ENCODE measurements at places on chromosomes 11 and 22.

- no peak for DNase-seq
These were observed 458.3 kb downstream of the TBC1D22A start for GRCh38 chr22:47220752-47221151.

- no peak for DNase-seq
These were observed 22.7 kb upstream of the OR4B1 start for GRCh38 chr11:48193876-48194275.

GRCh38 chr11:73296501-73297230, 11.4 kb upstream of the ARHGEF17 start:
- DNase-seq, result no peak

GRCh38 chr22:27885977-27886842, 32.8 kb downstream of the PITPNB start:
- DNase-seq, result peak; percentile 22

DNA sequence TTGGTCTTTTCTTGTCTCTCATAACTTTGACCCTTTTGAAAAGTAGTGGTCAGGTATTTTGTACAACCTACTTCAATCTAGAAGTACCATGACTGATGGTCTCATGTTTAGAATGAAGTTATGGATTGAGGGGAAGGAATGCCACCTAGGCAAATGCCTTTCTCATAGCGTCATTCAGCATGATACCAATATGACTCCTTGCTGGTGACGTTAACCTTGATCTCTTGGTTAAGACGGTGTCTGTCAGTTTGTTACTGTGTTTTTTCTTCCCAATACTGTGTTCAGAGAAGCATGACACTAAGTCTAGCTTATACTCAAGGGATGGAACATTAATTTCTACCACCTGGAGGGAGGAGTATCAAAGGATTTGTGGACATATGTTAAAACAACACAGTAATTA, 130.9 kb downstream of the KIF18A start:
- no peak for DNase-seq

DNA sequence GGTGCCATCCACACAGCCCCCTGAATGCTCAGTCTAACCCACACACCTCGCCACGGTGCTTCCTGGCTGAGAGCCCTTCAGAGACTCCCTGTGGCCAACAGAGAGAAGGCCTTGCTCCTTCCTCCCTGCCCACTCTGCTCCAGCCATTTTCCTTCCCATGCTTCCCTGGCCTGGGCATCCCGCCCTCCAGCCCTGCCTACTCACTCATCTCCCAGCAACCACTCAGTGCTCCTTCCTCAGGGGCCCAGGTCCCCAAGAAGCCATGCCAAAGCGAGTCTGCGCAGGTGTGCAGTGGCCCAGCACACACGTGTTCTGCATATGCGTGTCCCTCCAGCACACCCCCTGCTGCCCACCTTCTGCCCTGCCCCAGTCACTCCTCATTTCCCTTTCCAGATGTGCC, 56.4 kb downstream of the NECTIN1 start:
- no peak for DNase-seq

DNA sequence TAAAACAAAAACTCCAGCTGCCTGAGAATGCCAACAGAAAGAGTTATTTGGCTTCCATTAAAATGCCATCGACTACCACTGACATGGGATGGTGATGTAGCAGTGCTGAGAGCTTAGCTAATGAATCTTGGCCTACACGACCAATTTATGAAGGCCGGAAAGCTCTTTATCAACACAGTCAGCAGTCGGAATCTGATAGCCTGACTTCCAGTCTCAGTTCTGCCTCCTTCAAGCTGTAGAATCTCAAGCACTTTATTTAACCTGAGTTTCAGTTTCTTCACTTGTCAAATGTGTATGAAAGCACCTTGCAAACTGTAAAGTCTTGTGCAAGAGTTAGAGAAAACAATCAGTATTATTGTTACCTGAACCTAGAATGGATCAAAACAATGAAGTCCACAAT, 335.7 kb upstream of the NARS2 start:
- no peak for DNase-seq

DNA sequence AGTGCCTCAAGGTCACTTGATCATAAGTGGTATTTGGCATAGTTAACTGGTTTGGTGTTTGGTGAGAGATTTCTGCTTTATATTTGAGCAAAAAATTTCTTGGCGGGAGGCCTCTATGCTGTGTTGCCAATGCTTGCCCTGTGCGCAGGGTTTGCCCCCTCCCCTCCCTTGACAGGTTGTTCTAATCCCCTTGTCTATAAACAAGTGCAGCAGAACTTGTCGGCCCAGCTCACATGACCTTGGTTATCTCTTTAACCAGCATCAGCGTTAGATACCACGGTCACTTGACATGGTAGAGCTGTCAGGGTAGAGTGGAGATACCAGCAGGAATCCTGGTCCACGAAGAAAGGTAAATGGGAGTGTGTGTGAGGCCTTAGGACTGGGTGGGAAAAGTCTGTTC, 35.6 kb downstream of the MARK2 start:
- no peak for DNase-seq

DNA sequence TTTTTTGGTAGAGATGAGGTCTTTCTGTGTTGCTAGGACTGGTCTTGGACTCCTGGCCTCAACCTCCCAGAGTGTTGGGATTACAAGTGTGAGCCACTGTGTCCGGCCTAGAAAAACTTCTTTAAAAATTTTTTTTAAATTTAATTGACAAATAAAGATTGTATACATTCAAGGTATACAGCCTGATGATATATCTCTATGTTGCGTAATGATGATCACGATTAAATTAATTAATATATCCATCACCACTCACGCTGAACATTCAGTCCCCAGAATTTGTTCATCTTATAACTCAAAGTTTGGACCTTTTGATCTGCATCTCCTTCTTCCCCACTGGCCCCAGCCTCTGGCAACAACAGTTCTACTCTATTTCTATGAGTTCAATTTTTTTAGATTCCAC, 27.2 kb downstream of the VSTM5 start:
- DNase-seq, result no peak

GRCh38 chr11:96664110-96664509, 274.3 kb downstream of the JRKL start:
- DNase-seq, result no peak

- peak; percentile 95 for DNase-seq
These were observed 3.0 kb upstream of the MYBPC3 start for GRCh38 chr11:47355283-47356128.

DNA sequence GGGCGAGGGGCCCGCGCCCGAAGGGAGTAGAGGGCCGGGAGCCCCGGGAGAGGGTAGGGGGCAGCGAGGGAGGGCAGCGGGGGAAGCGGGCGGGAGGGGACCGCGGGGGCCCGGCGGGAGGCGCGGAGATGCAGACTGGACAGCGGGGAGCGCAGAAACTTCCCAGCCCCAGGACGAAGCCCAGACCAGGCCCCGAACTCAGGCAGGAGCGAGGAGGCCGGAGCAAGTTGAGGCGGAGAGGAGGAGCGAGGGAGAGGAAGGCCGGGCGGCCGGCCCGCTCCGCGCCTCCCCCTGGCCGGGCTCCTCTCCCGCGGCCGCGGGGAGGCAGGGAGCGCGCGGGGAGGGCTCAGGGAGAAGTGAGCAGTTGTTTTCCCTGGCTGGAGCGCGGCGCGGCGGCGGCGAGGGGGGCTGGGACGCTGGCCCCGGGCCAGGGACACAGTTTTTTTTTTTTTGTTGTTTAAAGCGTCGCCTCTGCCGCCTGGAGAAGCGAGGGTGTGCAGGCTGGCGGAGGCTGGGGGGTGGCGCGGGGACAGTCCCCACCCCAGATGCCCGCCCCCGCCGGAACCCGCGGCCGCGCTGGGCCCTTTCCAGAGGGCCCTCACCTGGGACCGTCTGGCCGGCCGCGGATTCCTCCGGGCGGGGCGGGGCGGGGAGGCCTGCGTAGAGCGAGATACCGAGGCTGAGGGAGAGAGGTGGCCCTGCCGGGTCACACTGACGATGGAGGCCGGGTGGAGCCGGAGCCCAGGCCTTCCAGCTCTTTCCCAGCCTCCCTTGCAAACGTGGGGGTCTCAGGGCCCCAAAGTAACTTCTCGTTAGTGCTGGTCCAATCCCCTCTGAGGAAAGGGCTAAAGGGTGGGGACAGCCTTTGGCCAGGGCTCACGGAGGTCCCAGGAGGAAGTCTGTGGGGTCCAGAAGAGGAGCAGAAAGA, at the start of gene LTBP3:
TSS of gene LTBP3 (minus strand) at position 358 of the 928 bp plus-strand sequence. CDS start 400 bp downstream, outside the sequence.
- peak; percentile 50 for DNase-seq

GRCh38 chr11:119788096-119788883, 59.3 kb upstream of the NECTIN1 start:
- no peak for DNase-seq

DNA sequence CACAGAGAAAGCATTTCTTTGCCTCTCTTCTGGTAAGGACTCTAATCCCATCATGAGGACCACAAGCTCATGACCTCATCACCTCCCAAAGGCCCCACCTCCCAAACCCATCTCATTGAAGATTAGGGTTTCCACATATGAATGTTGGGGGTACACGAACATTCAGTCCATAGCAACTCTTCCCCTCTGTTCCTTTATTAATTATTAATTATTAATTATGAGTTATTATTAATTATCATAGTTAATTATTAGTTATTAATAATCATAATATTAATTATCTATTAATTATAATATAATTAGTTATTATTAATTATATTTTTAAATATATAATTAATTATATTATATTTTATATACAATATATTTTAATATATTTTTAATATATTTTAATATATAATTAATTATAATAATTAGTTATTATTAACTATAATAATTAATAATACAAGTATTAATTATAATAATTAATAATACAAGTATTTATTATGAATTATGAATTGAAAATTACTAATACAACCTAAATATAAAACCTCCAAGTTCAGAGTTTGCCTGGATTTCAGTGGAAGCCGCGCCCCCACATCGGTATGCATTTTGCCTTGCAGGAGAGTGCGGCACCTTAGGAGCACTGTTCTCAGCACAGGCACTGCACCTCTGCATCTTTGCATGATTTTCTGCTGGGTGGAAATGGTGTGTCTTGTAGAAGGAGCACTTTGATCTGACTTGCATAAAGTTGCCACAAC, 128.0 kb upstream of the FGF3 start:
- peak; percentile 20 for DNase-seq

DNA sequence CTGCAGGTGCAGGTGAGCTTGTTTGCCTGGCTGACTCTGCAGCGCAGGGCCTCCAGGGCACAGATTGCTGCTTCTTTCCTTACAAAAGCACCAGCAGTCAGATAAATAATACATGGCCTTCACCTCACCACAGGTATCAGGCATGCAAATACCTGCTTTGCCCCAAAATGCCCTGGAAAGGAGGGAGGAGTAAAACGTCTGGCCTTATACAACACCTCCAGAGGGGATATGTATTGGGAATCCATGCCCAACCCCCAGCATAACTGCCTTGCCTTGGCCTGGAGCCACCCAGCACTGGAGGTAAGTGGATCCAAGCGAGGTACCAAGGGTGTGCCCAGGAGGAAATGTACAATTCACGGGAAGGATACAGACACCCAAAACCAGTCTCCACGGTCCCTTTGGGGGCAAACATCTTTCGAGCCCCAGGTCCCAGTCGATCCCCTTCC, 860 bp downstream of the TMEM184B start:
- DNase-seq, result peak; percentile 13

- DNase-seq, result no peak
These were observed 961 bp downstream of the SUSD2 start for GRCh38 chr22:24181996-24182899.

- no peak for DNase-seq
These were observed 149.1 kb downstream of the UVRAG start for GRCh38 chr11:75964071-75964470.

DNA sequence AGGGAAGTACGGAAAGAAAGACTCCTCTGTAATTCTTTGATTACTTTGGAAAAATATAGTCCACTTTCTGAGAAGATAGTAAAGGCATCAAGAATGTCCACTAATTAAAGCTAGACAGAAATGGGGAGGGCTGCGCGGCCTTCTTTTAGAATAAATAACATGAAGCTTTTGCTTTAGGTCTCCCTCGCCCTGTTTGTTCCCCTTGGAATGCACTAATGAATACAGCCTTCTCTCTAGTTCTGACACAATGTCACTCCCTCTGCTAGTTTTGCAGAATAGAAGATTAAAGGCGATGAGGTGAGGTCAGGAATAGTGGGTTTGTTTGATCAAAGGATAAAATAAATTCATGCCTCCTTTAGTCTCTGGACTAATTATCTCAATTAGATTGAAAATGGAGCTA, 543.9 kb downstream of the OPCML start:
- DNase-seq, result no peak

DNA sequence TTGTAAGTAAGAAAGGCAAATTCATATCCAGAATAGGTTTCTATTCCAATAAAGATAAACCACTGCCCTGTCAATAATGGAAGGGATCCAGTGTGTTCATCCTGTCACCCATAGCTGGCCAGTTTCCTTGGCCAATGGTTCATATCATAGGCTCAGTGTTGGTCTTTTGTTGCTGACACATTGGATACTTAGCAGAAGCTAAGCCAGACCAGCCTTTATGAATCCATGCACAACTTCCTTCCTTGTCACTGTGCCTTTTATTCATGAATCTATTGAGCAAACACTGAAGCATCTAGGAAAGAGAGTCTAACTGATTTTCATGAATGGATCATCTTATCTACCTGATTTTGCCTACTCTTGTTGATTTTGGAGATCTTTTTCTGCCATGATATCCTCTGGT, 20.0 kb downstream of the OR2AT4 start:
- no peak for DNase-seq

DNA sequence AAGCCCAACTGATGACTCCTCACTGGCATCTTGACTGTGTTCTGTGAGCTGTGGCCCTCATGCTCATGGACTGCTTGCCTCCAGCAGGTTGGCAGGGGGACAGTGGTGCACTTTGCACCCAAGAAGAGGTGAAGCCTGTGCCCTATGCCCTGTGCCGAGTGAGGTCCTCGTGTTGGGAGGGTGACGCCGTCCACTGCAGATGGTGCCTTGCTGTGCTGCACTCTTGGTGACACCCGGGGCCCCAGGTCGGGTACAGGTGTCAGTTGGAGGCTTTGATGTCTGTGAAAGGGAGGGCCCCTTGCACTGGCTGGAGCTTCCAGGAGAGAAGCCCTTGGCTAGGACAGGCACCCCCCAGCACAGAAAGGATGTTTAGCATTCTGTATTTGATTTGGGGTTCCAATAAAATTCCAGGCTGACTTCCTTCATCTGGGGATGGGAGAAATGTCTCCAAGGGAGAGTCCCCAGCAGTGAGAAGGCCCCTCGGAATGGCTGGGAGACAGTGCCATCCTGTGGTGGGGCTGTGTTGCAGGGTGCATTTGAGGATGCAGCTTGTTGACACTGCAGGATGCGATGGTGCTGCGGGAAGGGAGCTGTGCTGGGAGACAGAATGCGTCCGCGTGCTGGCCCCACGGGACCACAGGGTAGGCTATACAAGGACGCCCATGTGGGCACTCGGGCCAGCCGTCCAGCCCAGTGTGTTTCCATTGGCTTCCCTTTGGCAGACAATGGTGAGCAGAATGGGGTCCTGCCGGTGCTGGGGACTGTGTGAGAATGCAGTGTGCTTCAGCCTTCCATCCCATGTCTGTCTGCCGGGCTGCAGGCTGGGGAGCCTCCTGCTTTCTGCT, 2.5 kb upstream of the ZDHHC8 start:
- DNase-seq, result no peak
